ENCODE measurements at places on chromosomes 6 and 20.
A peak's percentile ranks its signal among the peaks of the same experiment; 100 is the strongest.

- no peak for DNase-seq
Observed at GRCh38 chr20:21968486-21968885, 263.0 kb downstream of the PAX1 start.

GRCh38 chr20:14848806-14849205, 511.4 kb upstream of the FLRT3 start:
- DNase-seq: no peak

GRCh38 chr6:11096109-11096508, 2.5 kb downstream of the SMIM13 start:
- peak; percentile 28 for DNase-seq

DNA sequence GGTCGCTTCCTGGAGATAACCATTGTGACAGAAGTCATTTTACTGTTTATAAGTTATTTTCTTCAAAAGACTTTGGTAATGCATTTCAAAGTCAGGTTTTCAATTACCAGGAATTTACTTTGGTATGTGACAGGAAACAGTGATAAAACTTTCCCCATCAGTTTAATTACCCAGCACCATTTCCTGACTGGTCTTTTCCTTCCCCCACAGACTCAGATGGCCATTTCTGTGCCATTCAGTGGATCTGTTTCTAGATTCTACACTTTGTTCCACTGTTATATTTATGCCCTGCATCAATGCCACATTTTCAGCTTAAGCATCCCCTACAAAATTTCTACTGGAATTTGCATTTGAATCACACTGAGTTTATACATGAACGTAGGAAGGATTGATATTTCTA, 16.3 kb downstream of the RRBP1 start:
- DNase-seq: no peak

- no peak for DNase-seq
Observed at GRCh38 chr20:10788877-10789276, 115.1 kb upstream of the JAG1 start.

All from left colon (tissue), 2 donors.